ENCODE measurements at places on chromosomes 3 and 15. TPM values are rescaled to one million over a fixed set of nuclear protein-coding genes. Genes with fewer than 3 reads are reported as not detected.

DNA sequence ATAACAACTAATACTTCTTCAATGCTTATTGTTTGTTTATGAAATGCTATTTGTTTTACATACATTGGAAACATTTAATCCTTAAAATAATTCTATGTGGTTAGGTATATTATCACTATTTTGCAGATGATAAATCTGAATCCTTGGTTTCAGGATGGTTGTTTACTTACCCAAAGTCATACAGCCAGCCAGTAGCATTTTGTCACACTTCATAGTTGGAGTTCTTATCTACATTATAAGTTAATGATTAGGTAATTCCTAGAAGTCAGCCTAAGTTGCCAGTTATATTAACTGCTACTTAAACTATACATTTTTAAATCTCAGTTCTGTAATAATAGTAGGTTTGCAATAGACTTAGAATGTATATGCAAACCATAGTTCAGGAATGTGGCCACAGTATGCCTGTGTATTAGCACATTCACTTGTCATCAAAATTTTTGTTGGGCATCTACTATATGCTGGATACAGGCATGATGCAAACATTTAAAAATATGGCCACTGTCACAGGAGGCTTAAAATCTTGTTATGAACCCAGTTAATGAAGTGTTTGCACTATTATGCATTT, 187.9 kb downstream of the UBE2E2 start:
- no peaks in the 10 kb centered on the region for H3K36me3 ChIP-seq
- H3K27ac ChIP-seq = no peak overlapping the region
- H3K4me3 ChIP-seq = no peak overlapping the region
- H3K4me1 ChIP-seq = no peaks in the 10 kb centered on the region
- no peaks in the 10 kb centered on the region for H3K27me3 ChIP-seq

GRCh38 chr3:37506956-37507535, 332.7 kb upstream of the LRRFIP2 start:
- H3K27me3 ChIP-seq = no peaks in the 10 kb centered on the region
- no peak for DNase-seq
- H3K4me1 ChIP-seq = peaks cover 4% of the 10 kb centered on the region
- H3K36me3 ChIP-seq = no peaks in the 10 kb centered on the region
- no peak overlapping the region for H3K4me3 ChIP-seq

DNA sequence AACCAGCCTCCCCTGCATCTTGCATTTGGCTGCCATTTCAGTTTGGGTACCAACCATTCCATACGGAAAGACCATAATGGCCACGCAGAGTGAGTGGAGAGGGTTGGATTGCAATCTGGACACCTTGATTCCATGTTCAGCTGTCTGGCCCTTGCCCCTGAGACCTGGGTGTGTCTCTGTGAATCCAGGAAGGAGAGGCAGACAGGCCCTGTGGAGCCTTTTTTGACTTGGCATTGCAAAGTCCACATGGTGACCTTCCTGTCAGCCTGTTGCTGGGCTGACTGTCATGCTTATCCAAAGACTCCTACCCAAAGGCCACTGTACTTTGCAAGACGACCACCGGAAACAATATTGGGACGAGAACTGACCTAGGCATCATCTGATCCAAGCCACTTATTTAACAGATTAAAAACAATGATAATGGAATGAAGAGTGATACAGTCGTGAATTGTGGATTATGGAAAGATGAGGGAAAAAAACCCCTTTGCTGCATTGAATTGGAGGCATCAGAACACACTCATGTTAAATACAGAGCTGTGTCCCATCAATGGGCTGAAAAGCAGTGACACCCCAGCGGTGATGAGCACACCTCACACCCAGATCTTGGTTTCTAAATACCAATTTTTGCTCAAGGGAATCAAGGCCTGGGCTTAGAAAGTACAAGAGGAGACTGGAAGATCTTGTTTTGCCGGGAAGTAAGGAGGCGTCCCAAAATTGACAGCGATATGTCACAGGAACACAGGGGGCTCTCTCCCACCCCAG, 86.0 kb downstream of the LRRK1 start:
- no peaks in the 10 kb centered on the region for H3K36me3 ChIP-seq
- H3K27ac ChIP-seq = no peak overlapping the region
- H3K4me3 ChIP-seq = no peak overlapping the region
- H3K27me3 ChIP-seq = no peaks in the 10 kb centered on the region
- H3K4me1 ChIP-seq = no peaks in the 10 kb centered on the region

Gene SLC26A6
- total RNA-seq = 12.6 TPM

Gene MAN2A2
- 56.9 TPM for total RNA-seq

- H3K4me1 ChIP-seq = no peaks in the 10 kb centered on the region
- no peak for DNase-seq
- H3K27ac ChIP-seq = no peak overlapping the region
- H3K27me3 ChIP-seq = no peaks in the 10 kb centered on the region
- no peak overlapping the region for H3K4me3 ChIP-seq
Observed at GRCh38 chr3:164095279-164095678, 983.0 kb downstream of the SI start.

GRCh38 chr3:32066686-32067085, 39.7 kb upstream of the GPD1L start:
- no peaks in the 10 kb centered on the region for H3K36me3 ChIP-seq
- no peak overlapping the region for H3K4me3 ChIP-seq
- H3K4me1 ChIP-seq = no peaks in the 10 kb centered on the region

DNA sequence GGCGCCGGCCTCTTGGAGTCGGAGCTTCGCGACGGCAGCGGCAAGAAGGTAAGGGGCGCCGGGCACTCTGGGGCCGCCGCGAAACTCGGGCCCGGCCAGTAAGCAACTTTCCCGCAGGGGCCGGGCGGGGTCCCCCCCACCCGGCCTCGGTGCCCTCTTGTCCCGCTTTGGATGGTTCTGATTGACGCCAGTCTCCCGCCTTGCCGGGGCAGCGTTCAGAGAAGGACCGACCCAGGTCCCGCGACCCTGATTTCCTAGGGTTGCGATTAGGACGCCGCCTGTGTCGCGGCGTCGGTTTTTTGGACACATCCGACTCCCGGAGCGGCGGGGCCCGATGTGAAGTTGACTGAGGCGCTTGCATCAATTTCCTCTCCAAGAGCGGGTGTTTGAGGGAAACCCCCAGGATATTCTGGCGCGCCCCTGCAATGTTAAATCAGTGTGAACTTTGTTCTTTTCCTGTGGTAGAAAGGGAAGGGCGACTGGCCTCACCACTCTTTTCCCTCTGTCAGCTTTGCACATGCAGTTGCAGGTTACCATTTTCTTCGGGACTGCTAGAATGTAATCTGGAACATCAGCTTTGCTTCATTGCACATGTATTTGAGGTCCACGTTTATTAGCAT, 755 bp downstream of the PDE8A start:
- H3K36me3 ChIP-seq = no peaks in the 10 kb centered on the region
- no peaks in the 10 kb centered on the region for H3K4me1 ChIP-seq
- H3K27me3 ChIP-seq = no peaks in the 10 kb centered on the region

Gene RTP1
- total RNA-seq = not detected

DNA sequence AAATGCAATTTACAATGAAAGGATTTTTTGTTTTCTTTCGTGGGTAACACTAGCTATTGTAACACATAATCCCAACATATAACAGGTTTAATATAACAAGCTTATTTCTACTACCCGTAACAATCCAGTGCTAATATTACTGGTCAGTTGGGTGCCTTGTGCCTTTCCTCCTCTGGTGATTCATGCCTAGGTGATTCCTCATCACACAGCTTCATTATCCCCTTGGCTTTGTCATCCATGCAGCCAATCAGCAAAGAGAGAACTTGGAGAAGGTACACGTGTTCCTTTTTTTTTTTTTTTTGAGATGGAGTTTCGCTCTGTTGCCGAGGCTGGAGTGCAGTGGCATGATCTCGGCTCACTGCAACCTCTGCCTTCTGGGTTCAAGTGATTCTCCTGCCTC, 30.7 kb downstream of the CHST14 start:
- no peak for DNase-seq
- H3K4me3 ChIP-seq = no peak overlapping the region
- H3K27me3 ChIP-seq = no peaks in the 10 kb centered on the region
- H3K4me1 ChIP-seq = no peaks in the 10 kb centered on the region
- no peak overlapping the region for H3K27ac ChIP-seq

- H3K27me3 ChIP-seq = no peaks in the 10 kb centered on the region
- no peaks in the 10 kb centered on the region for H3K4me1 ChIP-seq
- no peak overlapping the region for H3K27ac ChIP-seq
- no peak overlapping the region for H3K4me3 ChIP-seq
Observed at GRCh38 chr15:100095541-100096247, 246.1 kb downstream of the ADAMTS17 start.

GRCh38 chr15:62953496-62954045, 89.0 kb upstream of the TPM1 start:
- no peak overlapping the region for H3K4me3 ChIP-seq
- no peaks in the 10 kb centered on the region for H3K36me3 ChIP-seq
- H3K27ac ChIP-seq = no peak overlapping the region
- H3K4me1 ChIP-seq = no peaks in the 10 kb centered on the region

DNA sequence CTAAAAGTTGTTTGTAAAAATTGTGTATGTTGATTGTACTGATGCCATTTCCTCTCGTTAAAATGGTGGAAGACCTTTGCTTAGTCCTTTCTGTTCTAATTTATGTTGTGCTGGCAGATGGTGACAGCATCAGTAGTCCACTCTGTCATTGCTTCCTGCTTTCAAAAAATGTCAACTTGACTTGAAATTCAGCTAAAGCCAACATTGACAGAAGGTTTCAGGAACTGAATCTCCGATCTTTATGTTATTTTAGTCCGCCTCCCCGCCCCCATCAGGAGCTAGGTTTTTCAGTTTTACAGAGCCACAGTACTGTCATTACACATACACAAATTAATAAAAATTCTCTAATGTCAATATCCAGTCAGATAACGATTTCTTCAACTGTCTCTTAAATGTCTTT, 1.5 kb downstream of the CEP63 start:
- H3K36me3 ChIP-seq = no peaks in the 10 kb centered on the region
- peaks cover 3% of the 10 kb centered on the region for H3K4me1 ChIP-seq
- no peak overlapping the region for H3K27ac ChIP-seq
- no peak for DNase-seq

DNA sequence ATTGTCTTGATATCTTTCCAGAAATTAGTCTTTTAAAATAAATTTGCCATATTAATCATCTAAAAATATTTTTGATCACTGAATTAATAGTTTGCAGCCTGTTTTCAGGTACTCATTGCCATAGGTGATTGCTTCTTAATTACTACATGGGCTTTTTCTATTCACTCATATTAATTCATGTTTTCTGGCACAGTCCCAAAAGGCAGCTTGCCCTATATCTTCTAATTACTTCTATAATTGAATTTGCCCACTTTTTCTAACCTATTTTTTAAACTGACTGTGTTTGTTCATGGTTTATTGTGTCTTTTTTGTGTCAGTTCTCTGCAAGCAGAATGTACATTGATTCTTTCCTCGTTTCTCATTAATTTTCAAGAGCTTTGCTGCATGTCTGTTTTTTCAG, 85.7 kb upstream of the SOX2 start:
- H3K4me3 ChIP-seq = no peak overlapping the region
- DNase-seq = no peak
- H3K27ac ChIP-seq = no peak overlapping the region

GRCh38 chr15:78353093-78353492, 12.9 kb downstream of the CRABP1 start:
- no peak for DNase-seq
- H3K36me3 ChIP-seq = no peaks in the 10 kb centered on the region
- no peaks in the 10 kb centered on the region for H3K27me3 ChIP-seq
- H3K4me3 ChIP-seq = no peak overlapping the region
- no peak overlapping the region for H3K27ac ChIP-seq

Gene SGO1
- 0.80 TPM for total RNA-seq

- H3K27ac ChIP-seq = no peak overlapping the region
- no peaks in the 10 kb centered on the region for H3K36me3 ChIP-seq
- no peak for DNase-seq
- H3K4me1 ChIP-seq = no peaks in the 10 kb centered on the region
Observed at GRCh38 chr3:153448151-153448829, 286.3 kb downstream of the RAP2B start.

DNA sequence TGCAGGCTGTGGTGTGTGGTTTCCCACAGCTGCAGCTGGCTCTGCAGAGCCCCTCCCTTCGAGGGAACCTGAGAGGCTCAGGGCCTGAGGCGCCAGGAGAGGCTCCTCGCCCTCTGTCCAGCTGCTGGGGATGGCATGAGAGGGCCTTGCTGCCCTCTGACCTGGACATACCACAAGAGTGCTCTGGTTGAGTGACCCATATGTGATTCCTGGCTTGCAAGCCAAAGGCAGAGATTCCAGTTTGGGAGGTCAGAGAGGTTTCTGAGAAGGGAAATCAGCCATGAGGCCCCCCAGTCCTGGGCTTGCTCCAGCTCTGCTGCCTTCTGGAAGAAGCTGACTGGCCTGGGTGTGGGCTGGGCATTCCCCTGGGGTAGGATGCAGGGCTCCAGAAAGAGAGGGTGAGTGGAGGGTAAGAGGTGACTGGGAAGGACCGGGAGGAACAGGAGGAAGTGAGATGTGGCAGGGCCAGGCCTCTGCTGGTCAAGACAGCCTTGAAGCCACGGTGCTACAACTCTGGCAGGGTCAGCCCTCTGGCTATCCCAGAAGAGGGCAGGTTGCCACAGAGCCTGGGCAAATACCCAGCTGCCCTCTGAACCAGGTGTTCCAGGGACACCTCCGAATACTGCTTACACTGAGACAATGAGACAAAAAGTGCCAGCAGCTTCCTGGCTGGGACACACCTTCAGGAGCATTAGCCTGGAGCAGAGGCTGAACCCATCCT, 16.0 kb upstream of the SRP14 start:
- H3K4me3 ChIP-seq = no peak overlapping the region
- H3K27ac ChIP-seq = peak overlapping the region; percentile 71
- H3K27me3 ChIP-seq = no peaks in the 10 kb centered on the region
- no peaks in the 10 kb centered on the region for H3K36me3 ChIP-seq
- no peak for DNase-seq
- H3K4me1 ChIP-seq = no peaks in the 10 kb centered on the region
